ENCODE measurements at places on chromosomes 7 and 10. TPM values are rescaled to one million over a fixed set of nuclear protein-coding genes. Genes with fewer than 3 reads are reported as not detected.

Gene PAPOLB
- total RNA-seq = 0.14 TPM

Gene BET1
- total RNA-seq = 24.7 TPM

Gene TMEM236
- total RNA-seq = 0.46 TPM

Gene TMEM130
- total RNA-seq = 0.26 TPM

Gene CDK14
- total RNA-seq = 70.3 TPM

Gene UPP1
- total RNA-seq = 16.8 TPM

Gene GIMAP7
- total RNA-seq = 16.9 TPM

Gene FFAR4
- 6.1 TPM for total RNA-seq

Gene DLG5
- 52.6 TPM for total RNA-seq

Gene OGDHL
- 5.3 TPM for total RNA-seq

Measured in mucosa of gallbladder (tissue), 1 donor.